Cerebellum (tissue), 4 donors: ENCODE measurements at places on chromosomes 3 and 15. TPM values are rescaled to one million over a fixed set of nuclear protein-coding genes. Genes with fewer than 3 reads are reported as not detected.

Gene MYO5C
- total RNA-seq = 10.4 TPM

Gene MST1R
- 1.4 TPM for total RNA-seq

Gene RARRES1
- total RNA-seq = 36.5 TPM

Gene GOLGA8T
- total RNA-seq = 0.64 TPM

Gene COMMD2
- total RNA-seq = 56.2 TPM

Gene KBTBD12
- total RNA-seq = 1.5 TPM

Gene MYNN
- 30.9 TPM for total RNA-seq

Gene RNF7
- total RNA-seq = 20.5 TPM

Gene IL16
- 1.8 TPM for total RNA-seq

Gene LRRIQ4
- 1.3 TPM for total RNA-seq

Gene TEX55
- not detected for total RNA-seq

Gene B3GALNT1
- 96.6 TPM for total RNA-seq

Gene ATP13A5
- 0.27 TPM for total RNA-seq

Gene CNTN4
- total RNA-seq = 57.6 TPM

Gene TGM4
- not detected for total RNA-seq

Gene RBPMS2
- 0.27 TPM for total RNA-seq

Gene PLAAT1
- total RNA-seq = 6.1 TPM

Gene EIF4A2
- total RNA-seq = 535 TPM

Gene CCR3
- not detected for total RNA-seq

Gene SCAMP5
- 49.6 TPM for total RNA-seq

Gene GNAI2
- total RNA-seq = 63.8 TPM

Gene UNC13C
- total RNA-seq = 69.0 TPM

Gene FOXB1
- total RNA-seq = 0.91 TPM

Gene AADACL2
- not detected for total RNA-seq

Gene LTF
- 0.36 TPM for total RNA-seq

Gene GABRG3
- total RNA-seq = 14.0 TPM

Gene ACOX2
- total RNA-seq = 3.4 TPM

Gene SLC22A13
- total RNA-seq = 1.4 TPM

Gene C3orf49
- not detected for total RNA-seq

Gene H1-8
- not detected for total RNA-seq

Gene PODXL2
- 95.3 TPM for total RNA-seq

Gene PPM1L
- total RNA-seq = 55.2 TPM

Gene ZBTB47
- total RNA-seq = 13.0 TPM

Gene SERP1
- 73.7 TPM for total RNA-seq

Gene GATM
- total RNA-seq = 93.4 TPM

Gene SLC15A2
- 15.2 TPM for total RNA-seq

Gene ROBO2
- 236 TPM for total RNA-seq

Gene PARP3
- total RNA-seq = 2.4 TPM

Gene MYEF2
- total RNA-seq = 137 TPM

Gene ZNF660
- total RNA-seq = 18.8 TPM

Gene RAD51
- total RNA-seq = 2.4 TPM

Gene SLC9C1
- total RNA-seq = 0.45 TPM

Gene CLSTN2
- 26.9 TPM for total RNA-seq

Gene AHSG
- total RNA-seq = 0.27 TPM

Gene RAP2B
- total RNA-seq = 11.5 TPM

Gene NRROS
- 1.9 TPM for total RNA-seq

Gene LNP1
- 7.9 TPM for total RNA-seq

Gene TM4SF1
- total RNA-seq = 22.4 TPM

Gene PLD1
- total RNA-seq = 16.8 TPM

Gene PPP1R14D
- not detected for total RNA-seq

Gene BCHE
- total RNA-seq = 21.1 TPM

Gene NSUN3
- total RNA-seq = 28.9 TPM

Gene CRYGS
- total RNA-seq = 3.5 TPM

Gene NPAP1
- total RNA-seq = 1.9 TPM
